CD4-positive, alpha-beta T cell treated with Interleukin-21 for 1 hour (primary cell): ENCODE measurements at places on chromosomes 3 and 15.

DNA sequence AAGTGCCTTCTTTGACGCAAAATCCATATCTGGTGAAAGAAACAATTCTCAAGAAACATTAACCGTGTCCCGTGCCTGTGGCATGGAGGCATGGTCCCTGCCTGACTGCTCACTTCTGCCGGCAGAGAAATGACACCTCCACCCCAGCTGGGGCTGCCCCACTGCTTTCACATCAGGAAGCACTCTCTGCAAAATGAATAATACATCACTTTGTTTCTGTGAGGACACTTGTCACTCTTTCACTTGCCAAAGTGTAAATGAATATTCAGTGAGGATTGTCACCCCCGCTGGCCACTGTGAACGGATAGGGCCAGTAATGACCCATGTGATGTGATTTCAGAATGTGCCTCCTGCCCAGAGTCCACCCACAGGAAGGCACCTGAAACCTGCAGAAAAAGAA lies 31.1 kb upstream of the SLC24A5 start:
- no peak for DNase-seq

GRCh38 chr3:164418414-164418813 lies 659.9 kb downstream of the SI start:
- no peak for DNase-seq

DNA sequence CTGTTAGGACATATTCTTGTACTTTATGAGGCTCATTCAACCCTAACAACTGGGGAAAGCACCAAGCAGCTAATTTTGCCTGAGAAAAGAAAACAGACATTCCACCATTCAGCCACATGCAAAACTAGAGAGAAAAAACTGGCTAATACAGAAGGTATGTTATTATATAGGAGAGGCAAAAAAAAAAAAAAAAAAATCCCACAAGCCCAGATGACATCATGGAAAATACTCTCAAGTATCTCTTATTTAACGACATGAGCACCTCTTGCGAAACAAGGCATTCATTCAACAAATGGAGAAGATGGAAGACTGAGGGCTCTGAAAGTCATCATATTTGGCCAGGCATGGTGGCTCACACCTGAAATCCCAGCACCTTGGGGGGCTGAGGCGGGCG lies 61.5 kb downstream of the PRICKLE2 start:
- no peak for DNase-seq

GRCh38 chr15:67120839-67121643 lies 55.6 kb downstream of the SMAD3 start:
- peak; percentile 91 for DNase-seq

- no peak for DNase-seq
Observed at GRCh38 chr15:51172193-51172592, 77.5 kb upstream of the TNFAIP8L3 start.

- DNase-seq: peak; percentile 85
Observed at GRCh38 chr15:67091071-67091979, 25.9 kb downstream of the SMAD3 start.

DNA sequence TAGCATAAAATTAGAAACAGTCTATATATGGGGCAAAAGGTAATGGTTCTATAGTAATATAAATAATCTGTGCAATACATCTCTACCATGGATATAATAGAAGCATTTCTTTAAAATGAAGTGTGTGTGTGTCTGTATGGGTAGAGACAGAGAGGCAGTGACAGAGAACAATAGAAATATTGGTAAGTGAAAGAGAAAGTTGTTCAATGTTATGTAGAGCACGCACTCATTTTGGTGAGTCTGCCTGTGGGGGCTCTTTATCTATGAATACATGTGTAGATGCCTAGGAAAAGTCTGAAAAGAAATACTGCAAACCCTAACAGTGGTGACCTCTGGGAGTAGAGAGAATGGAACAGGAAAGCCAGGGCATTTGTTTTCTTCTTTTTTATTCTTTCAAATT lies 182.6 kb downstream of the STAC start:
- DNase-seq: no peak

GRCh38 chr3:125281381-125281780 lies 68.8 kb upstream of the SLC12A8 start:
- DNase-seq: no peak

DNA sequence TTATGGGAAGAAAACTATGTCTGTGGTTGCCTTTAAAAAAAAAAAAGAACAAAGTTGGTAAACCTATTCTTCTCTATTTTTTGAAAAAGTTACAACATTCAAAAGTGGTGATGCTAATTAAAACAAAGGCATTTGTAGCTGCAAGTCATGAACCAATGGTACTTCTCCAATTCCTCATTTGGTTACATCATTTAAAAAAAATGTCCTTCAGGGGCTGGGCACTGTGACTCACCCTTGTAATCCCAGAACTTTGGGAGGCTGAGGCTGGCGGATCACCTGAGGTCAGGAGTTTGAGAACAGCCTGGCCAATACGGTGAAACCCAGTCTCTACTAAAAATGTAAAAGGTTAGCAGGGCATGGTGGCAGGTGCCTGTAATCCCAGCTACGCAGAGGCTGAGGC lies 574.6 kb downstream of the VGLL3 start:
- DNase-seq: no peak

DNA sequence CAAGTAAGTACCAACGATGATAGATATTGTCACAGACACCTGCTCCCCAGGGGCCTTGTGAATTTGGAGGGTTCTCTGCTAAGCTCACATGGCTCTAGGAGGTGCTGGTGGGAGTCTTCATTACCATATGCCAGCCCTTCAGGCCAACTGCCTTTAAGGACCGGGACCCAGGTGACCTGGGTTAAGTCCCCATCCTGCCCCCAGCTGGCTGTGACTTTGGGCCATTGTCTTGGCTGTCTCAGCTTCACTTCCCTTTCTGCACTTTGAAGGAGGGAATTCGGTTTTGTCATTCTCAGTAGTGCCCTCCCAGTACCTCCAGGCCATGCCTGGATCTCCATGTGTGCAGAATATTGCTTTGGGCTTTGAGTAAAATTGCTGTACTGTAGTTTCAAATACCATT lies 72.8 kb upstream of the ACAD9 start:
- no peak for DNase-seq

DNA sequence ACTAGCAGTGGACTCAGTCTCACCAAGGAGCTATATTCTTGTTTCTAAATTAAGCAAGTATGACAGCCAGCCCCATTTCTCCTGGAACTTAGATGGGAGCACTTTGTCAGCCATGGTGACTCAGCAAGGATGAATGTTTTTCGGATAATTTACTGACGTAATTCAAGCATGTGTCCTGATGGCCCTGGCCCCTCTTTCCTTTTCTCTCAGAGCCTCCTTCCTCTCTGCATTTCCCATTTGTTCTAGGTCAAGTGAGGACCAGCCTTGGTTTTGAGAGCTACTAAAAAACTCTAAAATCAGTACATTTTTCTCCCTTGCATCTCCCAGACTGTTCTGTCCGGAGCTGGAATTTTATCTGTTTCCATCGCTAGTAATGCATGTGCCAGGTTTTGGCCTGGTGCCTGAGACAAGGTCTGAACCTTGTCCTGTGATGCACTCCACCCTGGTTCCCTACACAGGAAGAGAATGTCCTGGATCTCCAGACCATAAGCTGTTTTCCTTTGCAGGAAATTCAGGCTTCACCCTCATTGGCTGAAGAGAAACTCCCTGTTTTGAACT lies 256.6 kb upstream of the ROPN1 start:
- DNase-seq: no peak

- DNase-seq: no peak
Observed at GRCh38 chr3:46138581-46138980, 69.5 kb downstream of the CCR1 start.

GRCh38 chr3:73273341-73273740 lies 211.9 kb downstream of the EBLN2 start:
- DNase-seq: no peak

GRCh38 chr3:57105585-57105984 lies 45.1 kb downstream of the SPATA12 start:
- no peak for DNase-seq

GRCh38 chr3:166734734-166735133 lies 645.4 kb downstream of the ZBBX start:
- DNase-seq: no peak

- DNase-seq: no peak
Observed at GRCh38 chr3:76552653-76553052, 487.2 kb upstream of the ROBO2 start.

DNA sequence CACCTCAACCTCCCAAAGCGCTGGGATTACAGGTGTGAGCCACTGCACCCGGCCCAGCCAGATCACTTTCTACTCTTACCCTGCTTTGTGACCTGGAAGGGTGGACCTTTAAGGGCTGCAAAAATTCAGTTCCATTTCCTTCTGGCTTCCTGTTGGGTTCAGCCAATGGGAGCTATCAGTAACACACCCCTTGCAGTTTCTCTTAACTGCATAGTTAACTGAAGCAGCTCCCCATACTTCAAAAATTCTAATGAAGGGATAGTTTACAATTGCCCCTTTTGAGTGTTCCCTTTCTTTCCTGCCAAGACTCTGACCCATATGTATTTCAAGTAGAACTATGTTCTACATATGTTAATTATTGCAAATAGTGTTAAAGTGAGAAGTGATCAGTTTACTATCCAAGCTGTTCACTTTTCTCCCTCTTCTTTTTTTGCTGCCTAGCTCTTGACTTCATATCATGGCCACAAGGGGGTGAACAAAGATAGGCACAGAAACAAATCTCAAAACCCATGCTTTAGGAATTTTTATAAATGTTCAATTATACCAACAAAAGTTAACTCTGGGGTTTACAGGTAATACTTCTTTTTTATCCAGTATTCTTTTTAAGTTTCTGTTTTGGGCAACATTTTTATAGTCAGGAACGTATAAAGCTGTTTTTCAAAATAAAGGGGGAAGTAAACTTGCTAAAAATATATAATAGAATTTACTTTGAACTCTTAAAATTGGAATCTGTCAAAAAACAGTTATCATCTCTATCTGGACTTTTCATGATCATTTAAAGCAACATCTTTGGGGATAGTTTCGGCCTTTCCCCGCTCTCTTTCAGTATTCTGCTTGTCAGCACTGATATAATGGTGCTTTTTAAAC lies 8.1 kb downstream of the PGBD4 start:
- DNase-seq: peak; percentile 34

DNA sequence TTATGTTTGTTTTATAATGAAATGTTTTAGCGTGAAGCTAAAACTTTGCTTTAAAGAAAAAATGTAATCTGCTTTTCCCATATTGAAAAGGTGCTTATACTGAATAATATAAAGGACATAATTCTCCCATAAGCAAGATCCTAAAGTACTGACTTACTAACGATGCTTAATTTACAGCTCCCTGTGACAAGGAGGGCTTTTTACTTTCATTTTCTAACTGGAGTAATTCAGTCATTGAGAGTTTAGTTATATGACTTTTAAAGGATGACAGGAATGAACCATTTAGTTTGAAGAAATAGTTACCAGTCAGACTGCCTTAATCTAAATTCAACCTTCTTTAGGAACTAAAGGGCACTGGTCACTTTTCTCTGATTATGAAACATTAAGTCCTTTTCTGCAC lies 19.3 kb upstream of the ZPLD1 start:
- no peak for DNase-seq

DNA sequence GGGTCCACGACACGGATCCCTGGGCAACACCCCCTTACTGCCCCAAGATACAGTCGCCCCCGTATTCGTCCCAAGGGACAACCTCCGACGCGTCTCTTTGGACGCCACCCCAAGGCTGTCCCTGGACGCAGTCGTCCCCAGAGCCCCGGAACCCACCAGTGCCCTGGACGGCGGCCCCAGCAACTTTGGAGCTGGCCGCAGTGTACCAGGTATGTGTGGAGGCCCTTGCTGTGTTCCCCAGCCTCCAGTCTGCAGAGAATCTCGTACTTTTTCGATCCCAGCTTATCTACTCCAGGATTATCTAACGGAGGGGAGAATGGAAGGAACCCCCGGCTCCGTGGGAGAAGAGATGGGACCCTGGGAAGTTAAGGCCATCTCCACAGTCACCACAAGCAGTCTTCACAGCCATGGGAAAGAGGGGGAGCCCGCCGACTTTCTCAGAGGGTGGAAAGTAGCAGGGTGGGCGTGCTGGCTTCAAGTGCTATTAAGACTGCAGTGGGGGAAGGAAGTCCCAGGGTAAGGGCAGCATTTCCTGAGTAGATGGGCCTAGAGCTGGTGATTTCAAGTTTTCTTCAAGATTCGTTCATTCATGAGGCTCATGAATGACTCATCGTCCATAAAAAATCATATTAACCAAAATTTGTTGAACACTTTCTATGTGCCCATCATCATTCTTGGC lies 1.1 kb downstream of the MESP2 start:
- DNase-seq: no peak

- no peak for DNase-seq
Observed at GRCh38 chr3:43497422-43497821, 124.4 kb downstream of the ANO10 start.

- DNase-seq: no peak
Observed at GRCh38 chr3:27290760-27291159, 78.4 kb downstream of the NEK10 start.
